Mammary microvascular endothelial cell (primary cell): ENCODE measurements at places on chromosomes 12 and 14. TPM values are rescaled to one million over a fixed set of nuclear protein-coding genes. Genes with fewer than 3 reads are reported as not detected.

FICD gene
- total RNA-seq: 4.7 and 5.6 TPM in 2 replicates

KLHL33 gene
- total RNA-seq: 0.34 TPM in 1 of 2 replicates, not detected in the other

GPR68 gene
- 2.1 and 2.2 TPM in 2 replicates for total RNA-seq

LRRC10 gene
- not detected in 2 replicates for total RNA-seq

TAS2R13 gene
- 0.07 and 0.10 TPM in 2 replicates for total RNA-seq

GNB3 gene
- 0.10 and 0.20 TPM in 2 replicates for total RNA-seq

BCL11B gene
- 0.13 TPM in 1 of 2 replicates, not detected in the other for total RNA-seq

GRIN2B gene
- total RNA-seq: not detected in 2 replicates

PZP gene
- 0.05 and 0.20 TPM in 2 replicates for total RNA-seq

KCNJ8 gene
- not detected in 2 replicates for total RNA-seq

SOAT2 gene
- not detected in 2 replicates for total RNA-seq

CARMIL3 gene
- total RNA-seq: 0.05 TPM in 1 of 2 replicates, not detected in the other

REM2 gene
- total RNA-seq: 0.27 TPM in 1 of 2 replicates, not detected in the other

PLEKHG7 gene
- total RNA-seq: not detected in 2 replicates

C12orf75 gene
- 81.4 and 89.5 TPM in 2 replicates for total RNA-seq
